ENCODE measurements at places on chromosomes 5 and 9. TPM values are rescaled to one million over a fixed set of nuclear protein-coding genes. Genes with fewer than 3 reads are reported as not detected.

DNA sequence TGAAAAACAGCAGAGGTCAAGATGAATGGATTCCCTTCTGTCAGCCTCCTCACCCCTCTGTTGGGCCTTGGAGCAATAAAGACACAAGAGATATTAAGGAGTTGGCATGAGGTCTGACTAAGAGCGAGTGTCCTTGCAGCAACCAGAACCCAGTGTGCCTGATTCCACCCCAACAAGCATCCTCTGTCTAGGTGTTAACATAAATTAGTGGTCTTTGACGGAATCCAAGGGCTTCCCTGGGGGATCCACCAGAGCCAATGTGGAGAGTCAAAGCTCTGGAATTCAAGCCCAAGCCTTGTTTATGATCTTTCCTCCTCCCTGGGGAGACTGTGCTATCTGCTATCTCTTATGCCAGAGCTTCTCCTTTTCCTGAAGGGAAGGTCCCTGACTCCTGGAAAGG lies 128.1 kb upstream of the SMIM23 start:
- peaks cover 11% of the 10 kb centered on the region for H3K27me3 ChIP-seq
- ATAC-seq = no peak
- H3K4me1 ChIP-seq = no peaks in the 10 kb centered on the region
- H3K36me3 ChIP-seq = no peaks in the 10 kb centered on the region

DNA sequence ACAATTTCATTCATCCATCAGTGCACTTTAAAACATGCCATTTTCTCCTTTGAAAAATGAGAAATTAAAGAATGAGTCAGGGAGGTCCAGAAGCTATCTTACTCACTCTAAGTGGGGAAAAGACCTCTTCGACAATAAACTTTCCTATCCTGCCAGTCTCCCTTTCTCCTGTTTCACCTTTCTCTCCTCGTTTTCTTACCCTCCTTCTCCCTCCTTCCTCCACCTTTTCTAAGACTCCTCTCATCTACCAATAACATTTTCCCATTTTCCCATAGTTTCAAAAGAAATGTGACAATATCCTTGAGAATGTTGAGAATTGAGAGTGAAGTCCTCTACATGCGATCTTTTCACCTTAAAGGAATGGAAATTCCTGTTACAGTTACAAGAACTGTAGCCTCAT lies 450.5 kb upstream of the GRAMD2B start:
- no peaks in the 10 kb centered on the region for H3K27me3 ChIP-seq
- no peak overlapping the region for H3K4me3 ChIP-seq
- no peak for ATAC-seq
- no peak overlapping the region for H3K27ac ChIP-seq

DNA sequence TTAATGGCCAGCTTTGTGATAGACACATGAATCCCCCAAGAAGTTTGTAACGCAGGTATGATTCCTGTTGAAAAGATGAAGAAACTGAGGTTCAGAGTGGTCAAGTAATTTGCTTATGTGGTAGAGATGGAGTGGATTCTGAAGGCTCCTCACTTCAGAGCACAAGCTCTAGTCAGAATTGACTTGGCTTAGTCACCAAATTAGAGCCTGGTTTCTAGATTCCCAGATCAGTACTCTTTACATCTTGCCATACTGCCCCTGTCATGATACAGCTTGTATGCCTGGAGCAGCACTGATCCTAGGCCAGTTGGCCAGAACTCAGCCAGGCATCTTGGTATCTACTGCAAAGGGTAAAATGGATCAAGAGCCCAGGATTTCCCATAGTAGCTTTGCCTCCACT lies 284.4 kb upstream of the RFX3 start:
- H3K36me3 ChIP-seq = no peaks in the 10 kb centered on the region
- no peaks in the 10 kb centered on the region for H3K4me1 ChIP-seq
- no peak overlapping the region for H3K4me3 ChIP-seq
- peaks cover 26% of the 10 kb centered on the region for H3K27me3 ChIP-seq

Gene FIBCD1
- total RNA-seq = not detected

DNA sequence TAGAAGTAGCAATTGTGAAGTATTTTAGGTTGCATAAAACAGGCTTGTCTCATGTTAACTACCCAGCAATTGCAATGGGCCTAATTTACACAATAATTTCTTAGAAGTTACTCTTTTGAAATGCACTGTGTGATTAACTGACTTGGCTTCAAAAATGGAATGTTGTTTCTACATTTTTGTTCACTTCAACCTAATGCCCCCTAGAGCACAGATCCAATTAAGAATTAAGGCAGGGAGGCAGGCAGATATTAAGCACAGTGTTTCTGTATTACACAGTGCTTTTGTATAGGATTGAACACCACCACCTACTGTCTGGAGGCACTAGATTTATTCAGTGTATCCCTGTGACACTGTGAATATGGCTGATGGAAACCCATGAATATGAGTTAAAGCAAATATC lies 302.1 kb downstream of the FBXL17 start:
- H3K27ac ChIP-seq = no peak overlapping the region
- no peaks in the 10 kb centered on the region for H3K4me1 ChIP-seq
- no peak overlapping the region for H3K4me3 ChIP-seq
- no peaks in the 10 kb centered on the region for H3K27me3 ChIP-seq

Gene LCN9
- not detected for total RNA-seq

GRCh38 chr9:135848341-135849047 lies 58.9 kb downstream of the CAMSAP1 start:
- peaks cover 21% of the 10 kb centered on the region for H3K4me1 ChIP-seq
- H3K4me3 ChIP-seq = no peak overlapping the region
- ATAC-seq = no peak
- H3K27me3 ChIP-seq = no peaks in the 10 kb centered on the region
- no peak overlapping the region for H3K27ac ChIP-seq

Gene FPGS
- total RNA-seq = 56.7 TPM

- H3K4me1 ChIP-seq = peaks cover 5% of the 10 kb centered on the region
- H3K36me3 ChIP-seq = peaks cover 30% of the 10 kb centered on the region
- H3K4me3 ChIP-seq = no peak overlapping the region
- no peak for ATAC-seq
- no peak overlapping the region for H3K27ac ChIP-seq
Measured at GRCh38 chr5:1514027-1514818, 9.5 kb downstream of the LPCAT1 start.

GRCh38 chr9:91477106-91477505 lies 53.5 kb upstream of the NFIL3 start:
- no peak overlapping the region for H3K27ac ChIP-seq

- no peaks in the 10 kb centered on the region for H3K4me1 ChIP-seq
- no peak overlapping the region for H3K4me3 ChIP-seq
- H3K27me3 ChIP-seq = no peaks in the 10 kb centered on the region
- ATAC-seq = no peak
- H3K27ac ChIP-seq = no peak overlapping the region
Measured at GRCh38 chr9:116767219-116767618, 80.1 kb downstream of the TRIM32 start.

DNA sequence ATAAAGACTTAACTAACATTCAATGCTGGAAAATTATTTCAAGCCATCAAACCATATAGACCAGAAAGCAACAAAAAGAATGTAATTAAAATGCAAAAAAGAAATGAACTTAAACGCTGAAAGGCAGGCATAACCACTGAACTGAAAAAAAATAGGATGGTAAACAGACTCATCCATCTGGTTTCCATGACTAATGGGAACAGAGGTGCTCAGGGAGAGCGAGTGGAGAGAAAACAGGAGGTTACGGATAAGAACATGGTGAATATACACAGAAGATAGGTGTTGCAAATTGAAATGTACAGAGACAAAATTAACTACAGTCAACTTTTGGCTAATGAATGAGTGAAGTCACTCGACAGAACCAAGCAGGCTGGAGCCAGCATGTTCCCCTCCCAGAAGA lies 43.5 kb upstream of the RNF38 start:
- H3K4me3 ChIP-seq = no peak overlapping the region
- peaks cover 13% of the 10 kb centered on the region for H3K4me1 ChIP-seq
- no peaks in the 10 kb centered on the region for H3K36me3 ChIP-seq
- no peak for ATAC-seq
- no peaks in the 10 kb centered on the region for H3K27me3 ChIP-seq

DNA sequence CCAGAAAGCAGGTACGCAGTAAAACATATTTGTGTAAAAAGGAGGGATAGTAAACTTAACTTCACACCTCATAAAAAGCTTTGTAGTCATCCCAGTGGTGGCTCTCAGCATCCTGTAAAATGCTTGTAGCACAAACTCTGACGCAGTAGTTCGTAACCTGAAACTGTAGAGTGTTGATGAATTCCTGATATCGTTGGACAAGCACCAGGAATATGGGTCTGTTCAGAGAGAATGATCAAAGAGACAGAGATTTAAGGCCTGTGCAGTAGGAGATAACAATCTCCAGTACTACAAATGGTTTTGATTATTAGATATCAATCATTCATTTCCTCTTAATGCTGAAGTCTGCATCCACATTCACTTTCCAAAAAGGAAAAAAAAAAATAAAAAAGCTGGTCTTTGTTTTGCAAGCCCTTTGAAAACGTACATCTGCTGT lies 148.5 kb downstream of the KIAA0825 start:
- H3K4me3 ChIP-seq = no peak overlapping the region
- H3K27me3 ChIP-seq = no peaks in the 10 kb centered on the region
- no peaks in the 10 kb centered on the region for H3K4me1 ChIP-seq
- no peak for ATAC-seq

- no peaks in the 10 kb centered on the region for H3K36me3 ChIP-seq
- no peaks in the 10 kb centered on the region for H3K4me1 ChIP-seq
- no peak for ATAC-seq
- no peak overlapping the region for H3K27ac ChIP-seq
- no peak overlapping the region for H3K4me3 ChIP-seq
- peaks cover 7% of the 10 kb centered on the region for H3K27me3 ChIP-seq
Measured at GRCh38 chr9:87850391-87850790, 32.3 kb upstream of the SPATA31E1 start.

Gene ACOT12
- not detected for total RNA-seq

DNA sequence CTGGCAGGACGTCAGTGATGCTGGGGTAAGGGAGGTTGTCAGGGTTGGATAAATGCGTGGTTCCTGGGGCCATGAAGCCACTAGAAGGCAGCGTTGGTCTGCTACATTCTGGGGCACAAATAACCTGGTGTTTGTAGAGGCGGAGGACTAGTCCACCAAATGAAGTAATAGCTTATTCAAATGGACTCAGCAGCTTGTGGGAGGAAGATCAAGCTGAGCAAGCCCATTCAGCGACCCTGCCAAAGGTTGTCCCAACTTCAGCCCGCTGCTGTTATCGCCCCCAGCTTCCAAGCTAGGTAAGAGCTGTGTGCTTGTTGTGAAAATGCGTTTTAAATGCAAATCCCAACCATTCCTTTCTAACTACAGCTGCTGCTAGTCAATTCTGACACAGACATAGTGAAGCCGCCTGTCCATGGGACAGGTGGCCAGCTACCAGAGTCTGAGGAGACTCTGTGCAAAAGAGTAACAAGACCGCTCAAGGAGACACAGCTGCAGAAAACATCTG lies 7.6 kb upstream of the FAM240B start:
- no peak overlapping the region for H3K27ac ChIP-seq
- H3K4me3 ChIP-seq = no peak overlapping the region
- no peaks in the 10 kb centered on the region for H3K36me3 ChIP-seq

DNA sequence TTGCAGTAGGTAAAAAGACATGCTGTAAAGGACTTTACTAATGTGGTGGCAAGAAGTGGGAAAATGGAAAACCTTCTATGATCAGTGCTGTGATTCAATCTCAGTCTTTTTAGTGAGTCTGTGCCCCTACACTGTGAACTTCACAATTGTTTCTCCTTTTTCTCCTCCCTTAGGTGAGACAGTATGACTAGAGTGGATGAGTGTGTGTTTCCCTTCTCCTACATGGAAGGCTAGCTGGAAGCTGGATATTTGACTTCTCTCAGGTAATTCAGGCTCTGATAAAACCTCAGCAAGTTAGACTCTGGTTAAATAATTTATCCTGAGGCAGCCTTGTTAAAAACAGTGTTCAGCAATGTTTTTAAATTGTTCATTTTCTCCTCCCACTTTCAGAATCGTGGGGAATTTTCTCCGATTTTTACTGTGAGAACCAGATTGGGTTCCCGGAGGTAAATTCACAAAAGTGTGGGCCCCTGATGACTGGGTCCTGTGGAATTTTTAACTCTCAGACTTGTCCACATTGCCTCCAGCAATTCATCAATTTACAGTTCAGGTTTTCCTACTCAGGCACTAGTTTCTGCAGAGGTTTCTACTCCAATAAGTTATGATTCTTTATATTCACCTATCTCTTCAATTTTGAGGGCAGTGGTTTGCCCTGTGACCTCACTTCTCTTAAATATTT lies 149.1 kb upstream of the PIK3R1 start:
- no peak overlapping the region for H3K27ac ChIP-seq
- no peak overlapping the region for H3K4me3 ChIP-seq
- no peaks in the 10 kb centered on the region for H3K4me1 ChIP-seq
- no peaks in the 10 kb centered on the region for H3K27me3 ChIP-seq
- H3K36me3 ChIP-seq = no peaks in the 10 kb centered on the region
- ATAC-seq = no peak

- no peak overlapping the region for H3K27ac ChIP-seq
- H3K4me3 ChIP-seq = no peak overlapping the region
- H3K4me1 ChIP-seq = no peaks in the 10 kb centered on the region
- no peaks in the 10 kb centered on the region for H3K27me3 ChIP-seq
Measured at GRCh38 chr9:71816916-71817451, 48.7 kb upstream of the CEMIP2 start.

DNA sequence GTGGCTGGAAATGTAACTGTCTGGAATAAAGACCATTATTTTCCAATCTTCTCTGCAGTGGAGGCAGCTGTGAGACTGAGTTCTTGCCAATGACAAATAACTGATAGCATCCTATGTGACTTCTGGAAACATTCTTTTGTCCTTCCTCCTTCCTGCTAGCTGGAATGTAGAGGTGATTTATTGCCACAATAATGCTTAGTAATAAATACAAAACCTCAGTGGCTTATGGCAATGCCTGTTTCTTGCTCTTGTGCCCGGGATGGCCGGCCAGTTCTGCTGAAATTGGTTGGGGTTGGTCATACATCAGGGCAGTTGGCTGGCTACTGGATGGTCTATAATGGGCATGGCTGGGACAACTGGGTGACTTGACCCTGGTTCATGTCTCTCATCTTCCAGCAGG lies 12.2 kb upstream of the TEX48 start:
- H3K36me3 ChIP-seq = peaks cover 34% of the 10 kb centered on the region
- peak overlapping the region; percentile 37 for H3K4me3 ChIP-seq
- no peak for ATAC-seq
- no peaks in the 10 kb centered on the region for H3K27me3 ChIP-seq
- H3K4me1 ChIP-seq = peaks cover 56% of the 10 kb centered on the region

Data from activated T-helper 17 cell treated with anti-CD3 and anti-CD28 coated beads, Interleukin-2, amount 50 U/mL, for 72 hours (primary cell).